ENCODE measurements at places on chromosomes 13 and 19.

DNA sequence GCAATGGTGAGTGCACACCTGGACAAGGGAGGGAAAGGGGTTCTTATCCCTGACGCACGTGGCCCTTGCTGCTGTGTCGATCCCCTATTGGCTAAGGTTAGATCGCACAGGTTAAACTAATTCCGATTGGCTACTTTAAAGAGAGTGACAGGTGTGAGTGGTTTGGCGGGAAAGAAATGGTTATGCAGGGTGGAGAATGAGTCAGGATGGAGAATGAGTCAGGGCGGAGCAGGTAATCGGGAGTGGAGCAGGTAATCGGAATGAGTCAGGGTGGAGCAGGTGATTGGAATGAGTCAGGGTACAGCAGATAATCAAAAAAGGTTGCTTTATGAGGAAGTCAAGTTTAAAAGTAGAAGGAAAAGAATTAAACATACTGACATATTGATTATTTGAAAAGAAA, 24.4 kb upstream of the SIAH3 start:
- DNase-seq, result no peak

DNA sequence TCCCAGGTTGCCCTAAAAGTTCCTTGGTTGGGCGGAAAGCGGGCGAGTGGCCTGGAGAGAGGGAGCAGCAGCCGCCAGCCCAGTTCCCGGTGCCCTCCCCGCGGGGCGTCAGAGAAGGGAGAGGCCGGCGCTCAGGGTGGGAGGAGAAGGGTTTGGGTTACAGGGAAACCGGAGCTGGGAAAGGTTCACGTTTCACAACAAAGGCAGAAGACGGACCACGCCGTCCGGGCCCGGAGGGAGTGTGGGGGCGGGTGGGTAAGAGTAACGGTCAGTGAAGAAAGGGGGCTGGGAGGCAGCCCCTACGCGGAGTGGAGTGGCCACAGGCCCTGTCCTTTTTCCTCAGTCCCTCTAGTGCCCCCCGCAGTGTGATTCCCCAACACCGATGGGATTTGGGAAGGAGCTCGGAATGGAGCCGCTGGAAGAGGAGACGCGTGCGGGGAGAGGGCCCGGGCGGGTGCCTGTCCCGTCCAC, 1.6 kb downstream of the SIX5 start:
- no peak for DNase-seq

DNA sequence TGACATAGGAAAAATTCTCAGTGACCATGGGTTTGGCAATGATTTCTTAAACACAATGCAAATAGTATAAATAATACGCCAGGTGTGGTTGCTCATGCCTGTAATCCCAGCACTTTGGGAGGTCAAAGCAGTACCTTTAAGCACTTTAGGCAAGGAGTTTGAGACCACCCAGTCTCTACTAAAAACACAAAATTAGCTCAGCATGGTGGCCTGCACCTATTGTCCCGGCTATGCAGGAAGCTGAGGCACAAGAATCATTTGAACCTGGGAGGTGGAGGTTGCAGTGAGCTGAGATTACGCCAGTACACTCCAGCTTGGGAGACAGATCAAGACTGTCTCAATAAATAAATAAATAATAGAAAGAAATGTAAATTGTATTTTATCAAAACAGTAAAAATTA, 356.5 kb upstream of the SLITRK6 start:
- no peak for DNase-seq

DNA sequence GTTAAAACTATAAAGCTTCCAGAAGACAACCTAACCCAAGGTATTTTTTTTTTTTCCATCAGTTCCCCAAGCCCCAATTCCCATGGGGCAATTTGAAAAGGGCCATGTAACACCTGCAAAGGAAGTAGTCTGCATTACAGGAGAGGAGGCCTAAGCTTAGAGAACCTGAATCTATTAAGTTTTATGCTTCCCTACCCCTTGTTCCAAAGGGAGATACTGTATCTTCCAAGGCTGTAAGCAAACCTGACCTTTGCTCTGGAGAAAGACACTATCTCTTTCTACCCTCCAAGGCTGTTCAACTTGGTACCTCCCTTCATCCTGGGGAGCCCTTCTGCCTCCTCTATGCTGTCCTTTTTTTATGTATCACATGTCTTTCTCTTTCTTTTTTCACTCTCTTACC, 15.0 kb downstream of the KATNAL1 start:
- DNase-seq, result no peak

DNA sequence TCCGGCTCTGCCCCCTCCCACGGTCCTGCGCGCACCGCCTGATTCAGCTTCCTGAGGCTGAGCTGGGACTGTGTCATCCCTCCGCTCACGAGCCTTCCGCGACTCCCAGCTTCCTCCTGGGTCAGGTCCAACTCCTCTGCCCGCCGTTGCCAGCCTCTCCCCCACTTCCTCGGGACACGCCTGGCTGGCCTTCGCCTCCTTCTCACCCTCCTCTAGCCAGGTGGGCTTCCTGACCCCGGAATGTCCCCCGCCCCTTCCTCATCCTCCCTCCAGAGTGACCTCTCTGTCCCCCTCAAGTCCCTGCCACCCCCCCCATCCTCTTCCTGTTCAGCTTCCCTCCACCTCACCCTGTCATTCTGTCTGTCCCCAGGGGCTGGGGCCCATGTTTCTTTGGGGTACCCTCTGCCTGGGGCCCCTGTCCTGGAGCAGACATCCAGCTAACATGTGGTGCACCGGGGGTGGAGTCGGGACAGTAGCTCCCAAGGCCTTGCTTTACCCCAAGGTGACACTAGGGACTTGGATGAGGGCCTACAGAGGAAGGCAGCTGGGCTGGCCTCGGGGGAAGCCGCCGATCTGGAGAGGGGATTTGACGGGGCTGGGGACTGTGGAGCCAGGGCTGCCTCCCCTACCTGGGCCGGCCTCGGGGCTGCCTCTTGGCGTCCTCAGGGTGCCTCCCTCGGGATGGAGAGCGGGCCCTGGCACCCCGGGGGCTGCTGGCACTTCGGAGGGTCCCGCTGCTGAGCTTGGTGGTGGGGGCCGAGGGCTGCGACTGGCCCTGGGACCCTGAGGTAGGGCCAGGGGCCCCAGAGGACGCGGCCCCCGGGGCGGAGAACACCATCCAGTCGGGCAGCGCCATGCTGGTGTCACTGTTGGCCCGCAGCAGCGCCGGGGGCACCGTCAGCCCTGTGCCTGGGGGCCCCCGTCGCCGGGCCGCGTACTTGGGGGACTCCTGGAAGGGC, 16.5 kb downstream of the SHANK1 start:
- DNase-seq, result no peak

- no peak for DNase-seq
These were observed 317.9 kb downstream of the MTUS2 start for GRCh38 chr13:29137995-29138394.

DNA sequence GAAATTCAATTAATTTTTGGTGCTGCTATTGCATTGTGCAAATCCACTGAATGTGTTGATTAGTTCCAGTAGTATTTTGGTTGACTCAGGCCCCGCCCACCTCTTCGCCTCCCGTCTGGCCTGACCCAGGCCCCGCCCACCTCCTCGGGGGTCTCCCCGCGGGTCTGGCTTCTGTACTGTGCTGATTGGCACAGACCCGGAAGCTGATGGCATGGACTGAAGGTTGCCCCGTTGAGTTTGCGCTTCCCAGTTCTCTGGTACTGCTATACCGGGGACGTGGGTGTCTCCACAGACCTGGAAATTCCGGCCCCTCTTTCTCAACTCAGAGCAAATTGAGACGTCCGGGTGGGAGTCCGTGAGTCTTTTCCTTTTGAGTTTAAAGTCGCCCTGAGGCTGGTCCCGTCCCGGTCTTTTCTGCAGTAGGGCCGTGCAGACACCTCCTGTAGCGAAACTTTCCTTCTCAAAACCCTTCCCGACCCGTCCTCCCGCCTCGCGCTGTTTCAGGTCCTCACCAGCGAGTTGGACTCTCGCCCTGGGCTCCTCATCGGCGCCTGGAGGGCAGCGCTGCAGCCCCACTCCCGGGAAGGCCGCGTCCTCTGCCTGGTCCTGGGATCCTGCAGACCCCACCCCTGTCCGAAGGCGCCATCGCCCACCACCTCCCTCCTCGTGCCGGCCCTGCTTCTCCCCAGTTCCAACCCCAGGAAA, 14.8 kb downstream of the ZNF701 start:
- DNase-seq, result no peak
